Hippocampal formation (tissue), 2 donors: ENCODE measurements at places on chromosomes 1 and 21.

DNA sequence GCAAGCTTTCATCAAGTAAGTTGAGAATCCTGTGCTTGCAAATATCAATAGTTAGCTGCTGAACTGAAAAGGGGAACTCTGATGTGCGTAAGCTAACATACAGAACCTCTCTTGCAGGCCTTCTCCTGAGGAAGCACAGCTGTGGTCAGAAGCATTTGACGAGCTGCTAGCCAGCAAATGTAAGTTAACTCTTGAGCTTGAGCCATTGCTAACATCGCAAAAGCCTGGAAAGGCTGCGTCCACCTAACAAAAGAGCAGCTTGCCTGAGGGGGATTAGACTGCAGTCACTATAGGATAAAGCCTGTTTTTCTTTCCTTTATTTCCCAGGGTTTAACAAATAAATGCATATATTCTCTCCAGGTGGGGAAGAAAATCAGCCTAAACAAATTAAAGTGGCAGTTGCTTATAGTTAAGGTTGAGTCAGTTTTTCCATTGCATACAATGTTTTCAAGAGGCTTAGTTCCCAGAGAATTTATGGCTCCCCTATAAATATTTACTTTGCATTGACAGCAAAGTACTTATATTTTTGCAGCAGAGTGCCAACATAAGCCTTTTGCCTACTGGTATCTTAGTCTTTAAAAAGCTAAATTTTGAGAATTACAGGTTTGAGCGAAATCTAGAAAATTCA, 1.5 kb downstream of the RGS2 start:
- peak; percentile 39 for DNase-seq

- DNase-seq: peak; percentile 14
Measured at GRCh38 chr1:200184196-200184595, 156.7 kb downstream of the NR5A2 start.

DNA sequence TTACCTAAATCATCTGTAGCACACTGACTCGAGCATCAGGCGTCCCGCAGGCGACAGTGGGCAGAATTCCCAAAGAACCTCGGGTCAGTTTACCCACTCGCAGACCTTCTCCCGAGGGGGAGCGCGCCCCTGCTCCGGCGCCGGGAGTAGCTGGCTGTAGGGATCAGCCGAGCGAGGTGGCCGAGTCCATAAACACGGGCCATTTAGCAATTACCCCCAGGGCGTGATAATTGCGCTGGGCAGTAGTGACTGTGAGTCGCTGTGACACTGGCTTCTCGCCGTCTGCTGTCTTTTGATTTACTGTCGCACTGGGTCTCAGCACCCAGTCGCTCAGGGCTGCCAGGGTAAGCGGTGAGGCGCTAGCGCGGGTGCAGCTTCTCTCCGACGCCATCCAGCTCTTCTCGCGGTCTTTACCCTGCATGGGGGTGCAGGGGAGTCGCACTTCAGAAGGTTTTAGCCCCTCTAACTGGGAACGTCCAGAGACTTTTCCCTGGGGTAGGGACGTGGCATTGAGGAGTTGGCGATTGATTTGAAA, 16.2 kb downstream of the HLX start:
- DNase-seq: no peak

- no peak for DNase-seq
Measured at GRCh38 chr21:46552865-46553379, 52.0 kb downstream of the S100B start.

DNA sequence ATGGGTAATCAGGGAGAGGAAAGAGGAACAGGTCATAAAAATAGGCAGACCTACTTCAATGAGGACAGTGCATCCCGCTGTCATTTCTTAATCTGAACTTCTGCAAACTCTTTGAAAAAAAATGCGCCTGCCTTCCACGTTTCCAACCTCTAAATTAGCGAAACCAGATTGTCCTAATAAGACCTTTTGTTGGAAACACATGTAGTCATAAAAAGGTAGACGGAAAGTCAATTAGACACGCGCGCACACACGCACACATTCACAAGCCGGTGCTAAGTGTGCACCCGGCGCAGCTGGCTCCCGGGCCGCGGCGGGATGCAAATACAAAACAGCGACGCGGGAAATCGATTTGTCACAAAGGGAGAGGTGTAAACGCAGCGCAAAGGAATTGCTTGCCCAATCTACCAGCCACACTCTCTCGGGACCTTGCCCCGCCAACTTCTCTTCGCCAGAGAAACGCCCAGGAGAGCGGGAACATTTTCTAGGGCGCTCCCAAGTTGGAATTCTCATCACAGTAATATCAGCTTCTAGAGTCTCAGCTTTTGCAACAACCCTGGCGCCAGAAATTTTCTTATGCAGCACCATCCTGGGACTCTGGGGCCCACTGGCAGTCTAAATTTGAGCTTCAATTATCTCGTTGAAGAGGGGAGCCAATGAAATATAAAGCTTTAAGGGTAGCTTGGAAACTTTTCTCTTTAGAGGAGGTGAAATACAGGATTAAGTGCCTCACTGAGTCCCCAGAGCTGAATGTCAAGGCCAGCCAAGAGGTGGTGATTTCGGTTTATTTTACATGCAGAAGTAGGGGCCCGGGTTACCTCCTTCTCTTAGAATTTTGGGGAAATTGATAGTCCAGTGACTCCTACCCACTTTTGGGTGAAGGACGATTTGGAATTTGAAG, 4.5 kb downstream of the PRRX1 start:
- no peak for DNase-seq

DNA sequence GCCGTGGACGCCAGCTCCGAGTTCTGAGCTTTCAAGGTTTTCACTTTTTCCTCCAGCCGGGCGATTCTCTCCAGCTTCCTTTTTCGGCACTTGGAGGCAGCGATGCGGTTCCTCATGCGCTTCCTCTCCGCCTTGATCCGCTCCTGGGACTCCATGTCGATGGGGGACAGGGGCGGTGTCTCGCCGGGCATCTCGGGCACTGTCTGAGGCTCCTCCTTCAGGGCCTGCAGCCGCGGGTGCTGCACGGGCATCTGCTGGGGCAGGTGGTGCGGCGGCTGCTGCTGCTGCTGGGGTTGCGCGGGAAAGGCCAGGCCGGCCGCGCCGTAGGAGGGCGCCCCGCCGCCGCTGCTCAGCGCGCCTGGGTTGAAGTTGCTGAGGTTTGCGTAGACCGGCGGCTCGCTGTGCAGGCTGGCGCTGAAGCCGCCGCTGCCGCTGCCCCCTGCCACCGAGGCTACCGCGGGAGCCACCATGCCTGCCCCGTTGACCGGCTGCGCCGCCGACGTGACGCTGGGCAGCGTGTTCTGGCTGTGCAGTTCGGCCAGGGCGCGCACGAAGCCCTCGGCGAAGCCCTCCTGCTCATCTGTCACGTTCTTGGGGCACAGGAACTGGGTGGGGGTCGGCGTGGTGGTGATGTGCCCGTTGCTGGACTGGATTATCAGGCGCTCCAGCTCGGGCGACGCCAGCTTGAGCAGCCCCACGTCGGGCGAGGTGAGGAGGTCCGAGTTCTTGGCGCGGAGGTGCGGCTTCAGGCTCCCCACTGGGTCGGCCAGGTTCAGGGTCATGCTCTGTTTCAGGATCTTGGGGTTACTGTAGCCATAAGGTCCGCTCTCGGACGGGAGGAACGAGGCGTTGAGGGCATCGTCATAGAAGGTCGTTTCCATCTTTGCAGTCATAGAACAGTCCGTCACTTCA, 1.4 kb downstream of the JUN start:
- peak; percentile 66 for DNase-seq

- DNase-seq: peak; percentile 71
Measured at GRCh38 chr1:24415910-24416665, 486 bp downstream of the NIPAL3 start.

- no peak for DNase-seq
Measured at GRCh38 chr1:34127006-34128000, 37.7 kb downstream of the CSMD2 start.
